ENCODE measurements at places on chromosomes 7 and 10.

- DNase-seq, result no peak
Observed at GRCh38 chr7:84073186-84073875, 121.3 kb downstream of the SEMA3A start.

- DNase-seq, result no peak
Observed at GRCh38 chr7:96408881-96409280, 87.0 kb upstream of the SLC25A13 start.

- no peak for DNase-seq
Observed at GRCh38 chr10:1966712-1967376, 229.5 kb upstream of the ADARB2 start.

- DNase-seq, result no peak
Observed at GRCh38 chr7:150788474-150789269, 11.5 kb downstream of the TMEM176B start.

GRCh38 chr10:56146806-56147205, 214.3 kb downstream of the ZWINT start:
- no peak for DNase-seq

GRCh38 chr7:33183504-33183903, 54.1 kb downstream of the BBS9 start:
- DNase-seq, result no peak

GRCh38 chr10:77715088-77715487, 77.5 kb upstream of the KCNMA1 start:
- DNase-seq, result no peak

GRCh38 chr7:45190406-45191165, 33.0 kb downstream of the RAMP3 start:
- DNase-seq, result no peak
